ENCODE measurements at places on chromosomes 7 and 10.

DNA sequence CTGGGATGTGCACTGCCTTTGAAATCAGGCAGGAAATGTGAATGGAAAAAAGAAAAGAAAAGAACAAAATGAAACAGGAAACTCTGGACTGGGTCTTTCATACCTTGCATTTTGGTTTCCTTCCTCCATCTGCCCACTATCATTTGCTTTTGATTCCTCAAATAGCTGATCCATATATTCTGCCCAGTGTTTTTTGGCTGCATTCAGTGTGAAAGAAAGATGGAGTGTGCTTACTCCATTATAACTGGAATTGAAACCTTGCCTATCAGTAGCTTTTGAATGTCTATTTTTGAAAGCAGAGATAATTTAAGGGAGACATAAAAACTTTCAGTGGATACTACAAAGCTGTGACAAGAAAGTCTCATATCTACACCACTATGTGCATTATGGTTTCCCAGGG lies 64.1 kb upstream of the ASAH2 start:
- DNase-seq, result no peak

DNA sequence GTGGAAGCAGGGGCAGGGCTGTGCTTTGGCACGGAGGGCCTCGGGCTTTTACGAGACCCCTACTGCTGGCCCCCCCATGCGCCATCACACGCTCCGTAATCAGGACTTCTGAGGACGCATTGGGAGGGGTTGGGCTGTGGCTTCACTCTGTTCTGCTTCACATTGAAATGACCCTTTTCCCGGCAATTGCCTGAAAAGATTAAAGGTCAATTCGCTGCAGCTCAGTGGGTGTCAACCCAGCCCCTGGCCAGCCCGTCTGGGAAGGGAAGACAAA lies 41.7 kb upstream of the UBE3C start:
- DNase-seq, result no peak

GRCh38 chr7:139992353-139993044 lies 70.3 kb downstream of the PARP12 start:
- no peak for DNase-seq

DNA sequence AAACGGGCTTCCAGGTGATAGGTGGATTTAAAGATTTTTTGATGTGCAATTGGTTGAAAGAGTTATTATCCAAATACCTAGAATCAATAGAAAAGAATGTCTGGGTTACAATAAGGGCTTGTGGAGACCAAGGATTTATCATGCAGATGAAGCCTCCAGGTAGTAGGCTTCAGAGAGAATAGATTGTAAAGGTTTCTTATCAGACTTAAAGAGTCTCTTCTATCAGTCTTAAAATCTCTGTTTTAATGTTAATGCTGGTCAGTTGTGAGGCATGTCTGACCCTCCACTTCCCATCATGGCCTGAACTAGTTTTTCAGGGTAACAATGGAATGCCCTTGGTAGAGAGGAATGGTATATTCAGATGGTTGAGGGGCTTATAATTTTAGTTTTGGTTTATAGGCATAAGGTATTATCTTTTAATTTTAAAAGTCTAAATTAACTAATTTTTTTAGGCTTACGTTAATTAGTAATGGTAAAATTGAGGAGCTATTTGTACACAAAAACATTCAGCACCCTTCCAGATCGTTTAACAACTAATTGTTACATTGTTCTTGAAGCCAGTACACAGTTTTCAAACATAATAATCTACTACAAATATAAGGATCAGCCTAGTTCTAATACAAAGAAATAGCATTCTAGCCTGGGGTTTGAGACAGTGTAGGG lies 704.2 kb upstream of the MBL2 start:
- no peak for DNase-seq

DNA sequence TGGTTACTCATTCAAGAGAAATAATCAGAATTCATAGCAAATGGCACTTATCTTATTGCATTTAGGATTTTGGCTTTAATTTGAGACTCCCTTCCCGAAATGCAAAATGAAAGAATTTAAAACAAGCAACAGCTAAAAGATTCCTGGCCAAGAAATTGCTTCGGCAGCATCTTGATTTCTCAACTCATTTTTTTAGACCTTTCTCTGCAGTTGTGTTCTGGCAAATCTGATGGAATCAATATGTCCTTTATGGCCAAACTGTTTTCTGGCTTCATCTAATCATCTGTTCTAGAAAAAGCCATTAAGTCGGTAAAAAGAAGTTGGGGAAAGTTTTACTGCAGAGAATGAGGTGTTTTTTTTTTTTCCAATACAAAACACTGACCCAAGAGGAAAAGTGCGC lies 172.1 kb downstream of the SLC16A9 start:
- DNase-seq, result no peak
